ENCODE measurements at places on chromosomes 11 and 22. TPM values are rescaled to one million over a fixed set of nuclear protein-coding genes. Genes with fewer than 3 reads are reported as not detected.
A peak's percentile ranks its signal among the peaks of the same experiment; 100 is the strongest.

Gene JAML
- 3.5 TPM for total RNA-seq

DNA sequence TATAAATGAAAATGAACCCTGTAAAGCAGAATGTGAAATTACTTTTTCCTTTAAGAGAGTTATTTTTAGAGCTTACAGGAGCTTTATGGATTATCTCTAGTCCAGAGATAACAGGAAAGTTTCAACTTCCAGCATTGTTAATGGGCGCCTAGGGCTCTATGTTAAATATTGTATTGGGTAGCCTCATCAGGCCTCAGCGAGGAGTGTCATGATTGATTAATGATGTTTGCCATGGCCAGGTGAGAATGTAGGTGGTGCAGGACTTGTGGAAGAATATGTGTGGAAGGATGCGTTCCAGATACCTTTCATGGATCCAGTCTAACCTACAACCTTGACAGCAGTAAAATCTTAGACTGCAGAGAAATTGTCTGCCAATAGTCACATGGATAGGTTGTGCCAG lies 50.6 kb downstream of the ME3 start:
- no peak for DNase-seq

- DNase-seq, result no peak
Observed at GRCh38 chr11:13944911-13945425, 17.6 kb upstream of the SPON1 start.

- no peak for DNase-seq
Observed at GRCh38 chr11:35491231-35491871, 34.1 kb downstream of the PAMR1 start.

Gene A4GALT
- 17.3 TPM for total RNA-seq

DNA sequence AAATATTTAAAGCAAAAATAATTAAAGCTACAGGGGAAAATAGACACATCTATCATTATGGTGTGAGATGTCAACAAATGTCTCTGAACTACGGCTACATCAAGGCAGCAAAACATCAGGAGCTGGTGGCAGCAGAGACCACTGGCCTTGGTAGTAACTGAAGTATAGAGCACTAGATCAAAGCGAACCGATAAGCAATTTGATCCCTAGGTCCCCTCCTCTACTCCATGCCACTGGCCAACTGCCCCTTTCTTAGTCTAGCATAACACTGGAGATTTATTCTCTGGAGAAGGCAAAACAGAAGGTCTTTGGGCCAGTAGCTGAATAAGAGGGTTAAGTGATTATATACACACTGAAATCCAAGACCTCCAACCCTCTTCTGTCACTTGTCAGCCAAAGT lies 13.6 kb upstream of the RAB3IL1 start:
- DNase-seq, result no peak

DNA sequence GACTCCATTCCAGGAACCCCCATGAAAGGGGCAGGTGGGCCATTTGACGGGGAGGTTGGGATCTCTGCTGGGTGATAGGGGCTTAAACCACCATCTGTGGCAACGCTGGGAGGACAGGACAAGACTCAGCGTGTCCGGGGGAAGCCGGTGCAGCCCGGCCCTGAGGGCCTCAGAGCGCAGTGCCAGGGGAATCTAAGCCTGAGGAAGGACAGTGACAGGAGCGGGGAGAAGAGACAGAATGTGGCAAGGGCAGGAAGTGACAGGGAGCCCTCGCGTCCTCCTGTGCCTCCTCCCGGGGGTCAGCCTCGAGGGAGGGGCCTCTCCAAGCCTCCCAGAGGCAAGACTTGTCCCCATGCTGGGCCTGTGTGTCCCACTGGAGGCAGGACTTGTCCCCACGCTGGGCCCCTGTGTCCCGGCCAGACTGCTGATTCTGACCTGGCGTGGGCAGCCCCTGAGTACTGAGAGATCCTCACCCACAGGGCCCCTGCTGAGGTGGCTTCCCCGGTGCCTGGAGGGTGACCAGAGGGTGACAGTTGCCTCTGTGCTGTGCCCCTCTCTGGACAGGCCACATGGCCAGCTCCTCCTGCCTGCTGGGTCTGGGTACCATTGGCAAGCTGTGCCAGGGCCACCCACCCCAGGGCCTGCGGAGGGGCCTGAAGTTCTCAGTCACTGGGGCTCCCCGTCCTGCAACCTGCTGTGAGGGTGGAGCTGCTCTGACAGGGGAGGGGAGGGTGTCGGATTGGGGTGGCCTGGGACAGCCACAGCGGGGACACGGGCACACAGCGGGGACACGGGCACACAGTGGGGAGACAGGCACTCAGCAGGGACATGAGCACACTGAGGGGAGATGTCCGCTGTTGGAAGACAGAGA lies 676.2 kb downstream of the BRD1 start:
- no peak for DNase-seq

- DNase-seq, result no peak
Observed at GRCh38 chr11:73521621-73522020, 76.3 kb downstream of the FAM168A start.

Gene SAA4
- not detected for total RNA-seq

DNA sequence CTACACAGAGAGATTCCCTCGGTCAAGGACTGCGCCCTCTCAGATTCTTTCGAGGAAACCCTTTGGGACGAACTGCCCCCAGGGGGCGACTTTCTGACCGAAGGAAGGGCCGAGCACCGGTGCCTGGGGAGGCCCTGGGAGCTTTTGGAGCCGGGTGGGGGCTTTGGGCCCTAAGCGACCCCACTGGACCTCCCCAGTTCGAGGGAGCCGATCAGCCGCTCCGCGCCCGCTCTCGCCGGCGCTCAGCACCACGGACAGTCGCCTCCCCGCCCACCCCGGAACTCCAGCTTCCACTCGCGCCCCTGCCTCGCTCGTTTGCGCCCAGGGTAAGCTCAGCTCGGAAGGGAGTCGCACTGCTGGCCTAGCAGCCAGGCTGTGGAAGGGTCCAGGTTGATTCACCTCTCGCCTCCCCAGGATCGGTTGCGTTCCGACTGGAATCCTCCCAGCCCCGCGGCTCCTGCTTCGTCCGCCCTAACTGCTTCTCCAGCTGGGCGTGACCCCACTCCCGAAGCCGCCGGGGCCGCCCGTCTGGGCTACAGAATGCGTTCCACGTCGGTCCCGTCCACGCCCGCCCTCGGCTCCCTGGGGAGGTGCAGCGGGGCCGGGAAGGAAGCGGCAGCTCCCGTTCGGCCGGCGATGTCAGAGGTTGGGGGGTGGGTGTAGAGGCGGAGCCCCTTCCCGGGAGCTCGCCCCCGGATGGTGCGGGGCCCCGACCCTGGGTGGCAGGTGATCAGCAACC lies 428 bp downstream of the SCN3B start:
- peak; percentile 60 for DNase-seq

DNA sequence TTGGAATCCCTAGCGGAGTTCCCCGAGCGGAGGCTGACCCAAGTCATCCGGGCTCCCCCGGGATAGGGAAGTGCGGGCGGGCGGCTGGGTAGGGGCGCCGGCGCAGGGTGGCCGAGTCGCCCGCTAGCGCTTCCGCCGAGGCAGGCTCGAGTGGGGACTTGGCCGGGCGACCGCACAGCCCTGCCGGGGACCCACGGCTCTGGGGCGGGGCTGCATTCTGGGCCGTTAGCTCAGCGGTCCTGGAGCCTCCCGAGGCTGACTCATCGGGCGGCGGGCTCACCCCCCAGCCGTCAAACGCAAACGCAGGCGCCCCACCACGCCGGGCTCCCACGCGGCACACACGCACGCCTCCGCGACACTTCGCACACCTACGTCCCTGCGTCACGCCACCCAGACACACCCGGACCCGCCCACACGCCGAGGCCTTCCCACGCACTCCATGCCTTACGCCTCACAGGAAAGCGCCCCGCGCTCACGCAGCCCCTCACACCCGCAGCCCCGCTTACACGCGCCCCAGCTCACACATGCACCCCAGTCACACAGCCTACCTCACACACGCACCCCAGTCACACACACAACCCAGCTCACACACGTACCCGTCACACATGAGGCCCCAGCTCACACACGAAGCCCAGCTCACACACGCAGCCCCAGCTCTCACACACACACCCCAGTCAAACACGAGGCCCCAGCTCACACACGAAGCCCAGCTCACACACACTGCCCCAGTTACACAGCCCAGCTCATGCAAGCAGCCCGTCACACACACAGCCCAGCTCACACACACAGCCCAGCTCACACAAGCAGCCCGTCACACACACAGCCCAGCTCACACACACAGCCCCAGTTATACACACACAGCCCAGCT lies 1.2 kb downstream of the PHLDB1 start:
- DNase-seq, result peak; percentile 78

DNA sequence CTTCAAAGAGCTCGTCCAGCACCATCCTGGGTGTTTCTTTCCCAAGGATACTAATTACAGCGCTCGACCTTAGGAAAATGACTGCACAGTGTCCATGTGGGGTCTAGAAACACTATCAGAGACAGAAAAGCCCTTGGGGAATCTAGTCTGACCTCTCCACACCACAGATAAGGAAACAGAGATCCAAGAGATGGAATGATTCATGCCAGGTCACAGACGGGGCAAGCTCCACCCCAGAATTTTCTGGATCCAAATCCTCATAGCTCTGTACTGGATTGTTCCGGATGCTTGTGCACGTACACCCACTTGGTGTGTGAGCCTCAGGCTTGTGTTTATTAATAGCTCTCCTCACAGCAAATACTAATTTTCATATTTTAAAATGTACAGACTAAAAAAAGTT lies 11.3 kb downstream of the ABTB2 start:
- DNase-seq, result peak; percentile 34

GRCh38 chr11:1692708-1693326 lies 4.2 kb upstream of the KRTAP5-6 start:
- no peak for DNase-seq

Gene LARGE2
- 3.4 TPM for total RNA-seq

DNA sequence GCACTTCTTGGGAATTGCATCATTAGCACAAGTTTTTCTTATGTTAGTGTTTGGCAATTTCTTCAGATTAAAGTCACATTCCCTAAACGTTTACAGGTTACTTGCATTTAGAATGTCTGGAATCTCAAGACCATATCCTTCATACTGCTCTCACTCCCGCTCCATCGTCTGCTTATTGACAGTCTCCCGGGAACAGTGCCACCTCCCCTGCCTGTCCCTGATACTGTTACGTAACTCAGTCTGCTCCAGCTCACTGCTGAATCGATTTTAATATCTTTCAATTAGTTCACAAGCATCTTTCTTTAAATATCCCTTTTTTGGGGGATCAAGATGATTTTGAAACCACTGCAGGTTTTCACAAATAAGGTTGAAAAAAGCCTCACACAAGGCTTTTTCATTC lies 48.2 kb downstream of the GLYATL2 start:
- no peak for DNase-seq

DNA sequence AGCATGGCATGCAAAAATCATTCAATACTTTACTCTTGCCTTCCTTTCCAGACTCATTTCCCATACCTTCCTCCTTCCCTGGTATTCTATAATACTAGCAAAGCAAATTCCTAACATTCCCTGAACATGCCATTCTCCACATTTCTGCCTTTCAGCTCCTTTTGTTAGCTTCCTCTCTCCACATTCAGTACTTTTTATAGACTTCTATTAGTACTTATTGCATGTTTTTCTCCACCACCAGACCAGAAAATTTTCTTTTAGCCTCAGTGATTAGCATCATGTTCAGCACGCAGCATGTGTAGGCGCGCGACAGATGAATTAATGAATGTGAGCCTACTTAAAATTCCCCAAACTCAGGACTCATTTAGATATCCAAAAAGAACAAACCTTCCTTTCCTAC lies 935.3 kb downstream of the DLG2 start:
- DNase-seq, result no peak

Gene MB
- total RNA-seq, result 2.2 TPM

DNA sequence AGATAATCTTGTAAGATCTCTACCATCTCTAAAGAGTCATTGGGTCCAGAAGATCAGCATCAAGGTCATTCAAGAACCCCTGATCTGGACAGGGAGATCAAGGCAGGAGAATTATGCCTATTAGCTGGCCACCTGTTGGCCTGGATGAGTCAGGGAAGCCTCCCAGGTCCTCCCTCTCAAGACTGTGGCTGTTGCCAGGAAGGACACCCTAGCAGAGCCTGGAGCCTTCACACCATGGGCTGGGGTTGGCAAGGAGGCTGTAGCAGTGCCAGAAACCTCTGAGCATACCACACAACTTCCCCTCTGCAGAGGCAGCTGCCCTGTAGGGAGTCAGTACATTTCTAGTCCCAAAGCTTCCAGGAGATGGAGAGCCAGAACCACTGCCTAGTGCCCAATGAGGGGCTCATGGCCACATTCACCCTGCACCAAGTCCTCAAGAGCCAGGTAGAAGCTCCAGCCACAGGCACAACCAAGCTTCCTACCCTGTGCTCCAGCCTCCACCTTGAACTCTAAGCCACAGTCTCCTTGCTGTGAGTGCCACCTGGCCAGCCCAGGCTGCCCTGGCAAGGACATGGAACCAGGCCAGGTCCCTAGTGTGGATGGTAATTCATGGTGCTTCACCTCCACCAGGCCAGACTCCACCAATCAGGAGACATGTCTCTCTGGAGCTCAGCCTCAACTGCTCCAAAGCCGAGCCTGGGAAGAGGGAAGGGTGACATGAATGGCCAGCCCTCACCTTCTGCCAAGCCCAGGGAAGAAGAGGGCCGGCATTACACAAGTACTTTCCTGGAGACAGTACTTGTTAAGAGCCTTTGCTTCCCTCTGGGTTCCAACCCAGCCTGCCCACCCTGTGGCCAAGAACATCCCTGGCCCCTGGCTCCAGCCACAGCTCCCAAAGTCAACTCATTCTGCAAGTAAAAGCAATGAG lies 124.3 kb downstream of the BUD13 start:
- no peak for DNase-seq

DNA sequence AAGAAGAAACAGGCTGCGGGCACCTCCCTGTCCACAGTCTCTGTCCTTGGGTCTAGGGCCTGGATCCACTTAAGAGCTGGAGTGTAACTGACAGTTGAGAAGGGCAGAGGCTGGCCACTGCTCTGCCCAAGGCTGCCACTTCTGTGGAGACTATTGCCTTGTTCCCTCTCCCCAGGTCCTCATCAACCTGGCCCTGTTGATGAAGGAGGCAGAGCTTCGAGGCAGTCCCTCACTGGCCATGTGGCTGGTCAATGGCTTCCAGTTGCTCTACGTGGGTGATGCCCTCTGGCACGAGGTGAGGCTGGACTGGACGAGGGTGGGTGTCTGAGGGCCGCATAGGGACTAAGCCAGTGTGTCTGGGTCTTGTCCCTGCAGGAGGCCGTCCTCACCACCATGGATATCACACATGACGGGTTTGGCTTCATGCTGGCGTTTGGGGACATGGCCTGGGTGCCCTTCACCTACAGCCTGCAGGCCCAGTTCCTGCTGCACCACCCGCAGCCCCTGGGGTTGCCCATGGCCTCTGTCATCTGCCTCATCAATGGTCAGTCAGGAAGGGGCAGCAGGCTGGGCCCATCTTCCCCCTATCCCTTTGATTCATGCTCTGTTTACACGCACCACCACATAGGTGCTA lies 2.8 kb downstream of the ZNHIT2 start:
- DNase-seq, result no peak

GRCh38 chr11:76783294-76783895 lies at the start of gene TSKU:
Gene TSKU, plus strand, starts transcription at chr11:76783356. Its CDS starts 12,261 bp downstream, at chr11:76795617.
- no peak for DNase-seq

- DNase-seq, result no peak
Observed at GRCh38 chr11:125489166-125489565, 6.9 kb downstream of the FEZ1 start.

GRCh38 chr11:122656631-122657101 lies 1.1 kb downstream of the UBASH3B start:
- DNase-seq, result peak; percentile 42

GRCh38 chr11:57649826-57650738 lies at the start of gene YPEL4:
Gene YPEL4, minus strand, starts transcription at chr11:57649912. Its CDS starts 2,805 bp downstream, at chr11:57647107.
- DNase-seq, result peak; percentile 46
